ENCODE measurements at places on chromosomes 7 and 10.
A peak's percentile ranks its signal among the peaks of the same experiment; 100 is the strongest.

DNA sequence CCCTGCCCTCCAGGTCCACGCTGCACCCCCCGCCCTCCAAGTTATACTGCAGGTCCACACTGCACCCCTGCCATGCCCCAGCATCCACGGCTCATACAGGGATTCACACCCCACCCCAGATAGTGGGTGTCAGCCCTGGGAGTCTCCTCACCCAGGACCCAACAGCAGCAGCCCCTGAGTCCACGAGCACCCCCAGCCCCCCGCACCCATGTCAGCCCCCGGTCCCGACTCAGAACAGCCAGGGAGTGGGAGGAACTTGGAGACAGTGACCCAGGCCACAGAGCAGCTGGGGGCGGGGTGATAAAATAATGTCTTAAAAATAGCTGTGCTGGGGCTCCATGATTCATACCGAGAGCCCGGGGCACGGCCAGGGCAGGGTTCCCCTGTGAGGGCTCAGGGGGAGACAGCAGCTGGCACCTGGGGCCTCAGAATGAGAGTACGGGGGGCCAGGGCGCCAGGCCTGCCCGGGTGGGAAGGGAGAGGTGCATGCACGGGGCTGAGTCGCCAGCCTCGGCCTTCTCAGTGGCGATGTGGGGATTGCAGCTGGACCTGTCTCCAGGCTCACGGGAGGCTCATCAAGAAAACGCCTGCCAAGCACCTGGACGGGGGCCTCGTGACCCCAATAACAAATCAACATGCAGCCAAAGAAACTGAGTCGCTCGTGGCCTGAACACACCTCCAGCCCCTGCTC lies 29.8 kb downstream of the ADAP1 start:
- no peak for DNase-seq

- no peak for DNase-seq
These were observed 26.9 kb upstream of the EPHB6 start for GRCh38 chr7:142827951-142828500.

DNA sequence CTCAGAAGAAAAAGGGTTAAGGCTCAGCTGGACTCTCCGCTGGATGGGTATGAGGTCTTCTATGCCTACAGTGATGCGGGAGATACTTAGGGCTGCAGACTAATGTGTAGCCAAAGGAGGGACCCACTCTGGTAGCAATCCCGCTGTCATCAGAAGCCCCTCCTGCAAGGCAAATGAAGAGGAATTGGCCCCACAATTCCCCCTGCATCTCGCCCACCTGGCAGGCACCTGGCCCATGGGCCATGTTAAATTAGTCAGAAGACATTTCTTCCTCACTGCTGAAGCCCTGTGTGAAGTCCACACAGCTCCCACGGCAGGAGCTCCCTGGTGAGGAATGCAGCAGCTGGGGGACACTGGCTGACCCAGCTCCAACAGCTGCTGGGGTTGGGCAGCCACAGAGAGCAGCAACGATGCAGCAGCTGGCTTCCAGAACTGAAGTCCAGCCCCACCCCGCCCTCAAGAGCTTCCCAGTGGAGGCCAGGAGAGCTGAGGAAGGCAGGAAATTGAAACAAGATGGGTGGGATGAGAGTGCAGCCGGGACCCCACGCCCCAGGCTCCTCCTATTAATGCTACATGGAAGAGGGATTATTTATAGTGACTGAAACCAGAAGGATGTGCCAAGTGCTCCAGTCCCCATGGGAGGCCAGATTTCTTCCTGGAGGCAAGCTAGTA lies 5.5 kb downstream of the VSTM4 start:
- no peak for DNase-seq

- DNase-seq = no peak
These were observed 1.9 kb upstream of the NEBL start for GRCh38 chr10:20898866-20899535.

- no peak for DNase-seq
These were observed 566.8 kb downstream of the SH2D4B start for GRCh38 chr10:81104494-81104893.

DNA sequence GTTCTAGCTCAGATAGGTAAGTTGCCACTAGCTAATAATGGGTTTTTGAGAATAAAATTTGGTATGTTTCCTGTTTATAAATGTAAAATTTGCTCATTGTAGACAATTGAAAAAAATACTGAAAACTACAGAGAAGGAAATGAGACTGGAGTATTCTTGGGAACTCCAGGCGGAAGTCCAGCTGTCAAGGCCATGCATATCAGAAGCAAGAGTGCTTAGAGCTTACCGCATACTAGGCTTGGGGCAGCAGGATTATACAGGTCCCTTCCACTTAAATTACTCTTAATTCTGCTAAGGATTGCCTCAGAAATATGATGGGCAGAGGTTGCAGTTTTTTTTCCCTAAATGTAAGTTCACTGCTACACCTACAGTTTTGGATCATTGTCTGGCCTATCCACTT lies 26.6 kb downstream of the UMAD1 start:
- DNase-seq = no peak

GRCh38 chr10:133401981-133402725 lies 8.2 kb downstream of the MTG1 start:
- no peak for DNase-seq

DNA sequence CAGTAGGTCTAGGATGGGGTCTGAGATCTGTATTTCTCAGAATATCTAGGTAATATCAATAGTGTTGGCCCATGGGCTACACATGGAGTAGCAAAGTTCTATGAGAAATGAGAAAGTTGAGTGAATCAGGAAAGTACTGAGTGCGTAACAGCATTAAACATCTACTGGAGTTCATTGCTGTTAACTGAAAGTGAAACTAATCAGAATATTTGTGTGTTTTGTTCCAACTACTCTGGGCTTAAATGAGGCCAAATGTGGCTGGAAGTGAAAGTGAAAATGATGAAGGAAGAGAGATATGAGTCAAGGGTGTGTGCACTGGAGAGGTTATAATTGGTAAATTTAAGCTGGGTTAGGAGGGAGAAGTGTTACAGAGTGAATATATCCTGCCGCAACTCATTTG lies 46.5 kb downstream of the TMEM106B start:
- DNase-seq = no peak

- DNase-seq = no peak
These were observed 834.3 kb upstream of the C7orf33 start for GRCh38 chr7:147756300-147756699.

DNA sequence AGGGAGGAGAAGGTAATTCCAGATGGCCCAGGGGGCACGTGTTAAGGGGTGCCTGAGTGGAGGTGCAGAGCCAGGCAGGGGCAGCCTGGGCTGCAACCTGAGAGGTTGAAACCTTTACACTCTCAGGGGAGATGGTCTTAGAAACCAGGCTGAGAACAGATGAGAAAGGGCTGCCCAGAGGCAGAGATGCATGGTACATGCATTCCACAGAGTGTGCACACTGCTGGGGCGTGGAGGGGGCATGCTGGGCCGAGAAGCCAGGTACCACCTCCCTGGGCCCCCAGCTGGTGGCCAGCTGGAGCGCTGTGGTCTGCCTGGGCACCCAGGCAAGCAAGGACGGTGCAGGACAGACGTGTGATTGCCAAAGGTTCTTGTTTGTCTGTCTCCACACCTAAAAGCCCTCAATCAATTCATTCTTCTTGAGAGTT lies 14.1 kb upstream of the CSGALNACT2 start:
- DNase-seq = peak; percentile 8

DNA sequence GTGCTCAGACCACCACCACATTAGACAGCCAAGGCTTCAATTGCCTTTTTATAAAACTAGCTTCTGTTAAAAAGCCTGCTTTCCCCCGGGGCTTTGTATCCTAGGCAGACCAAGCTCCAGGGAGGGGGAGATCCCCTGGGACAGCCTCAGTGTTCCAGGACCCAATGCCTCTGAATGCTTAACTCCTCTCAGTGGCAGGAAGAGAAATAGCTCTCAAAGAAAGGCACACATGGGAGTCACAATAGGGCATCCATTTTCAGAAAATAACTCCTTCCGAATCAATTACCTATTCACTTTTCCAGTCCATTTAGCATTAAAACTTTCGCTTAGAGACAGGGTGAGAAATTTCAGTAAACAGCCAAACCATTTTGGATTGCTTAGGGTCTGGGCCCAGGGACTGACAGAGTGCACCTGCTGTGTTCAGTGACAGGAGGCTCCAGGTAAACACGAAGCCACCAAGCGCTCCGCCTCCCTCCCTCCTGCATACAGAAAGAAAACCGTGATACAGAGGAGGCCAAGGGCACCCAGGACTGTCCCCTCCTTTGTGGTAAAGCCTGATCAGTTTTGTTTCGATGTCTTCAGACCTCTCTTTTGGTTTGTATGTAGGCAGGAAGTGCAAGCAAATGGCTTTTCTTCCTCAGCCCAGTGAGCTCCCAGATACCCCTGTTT lies 599.7 kb downstream of the KCNMA1 start:
- no peak for DNase-seq

DNA sequence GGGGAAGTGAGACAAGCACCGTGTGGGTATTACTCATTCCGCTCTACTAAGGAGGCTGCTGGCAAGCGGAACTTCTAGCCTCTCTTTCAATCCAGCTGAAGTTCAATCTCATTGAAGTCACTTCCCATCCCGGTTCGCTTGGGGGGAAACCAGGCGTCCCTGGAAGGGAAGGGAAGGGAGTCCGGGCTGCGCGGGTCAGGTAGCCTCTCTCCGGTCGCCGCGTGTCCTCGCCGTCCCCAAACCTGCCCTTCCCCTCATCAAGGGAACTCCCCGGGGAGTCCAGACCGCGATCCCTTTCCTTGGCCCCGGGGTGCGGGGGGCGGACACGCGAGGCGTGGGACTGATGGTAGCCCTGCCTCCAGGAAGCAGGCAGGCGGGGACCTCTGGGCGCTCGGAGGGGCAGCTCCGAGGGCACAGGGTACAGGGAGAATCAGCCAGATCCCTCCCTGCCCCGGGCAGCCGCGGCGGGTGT lies 598 bp upstream of the ZEB1 start:
- no peak for DNase-seq

- no peak for DNase-seq
These were observed 20.4 kb downstream of the PPA1 start for GRCh38 chr10:70212879-70213278.

- DNase-seq = no peak
These were observed 154.3 kb downstream of the SEMA3E start for GRCh38 chr7:83494683-83495082.

GRCh38 chr10:3622845-3623621 lies 162.0 kb downstream of the KLF6 start:
- no peak for DNase-seq

DNA sequence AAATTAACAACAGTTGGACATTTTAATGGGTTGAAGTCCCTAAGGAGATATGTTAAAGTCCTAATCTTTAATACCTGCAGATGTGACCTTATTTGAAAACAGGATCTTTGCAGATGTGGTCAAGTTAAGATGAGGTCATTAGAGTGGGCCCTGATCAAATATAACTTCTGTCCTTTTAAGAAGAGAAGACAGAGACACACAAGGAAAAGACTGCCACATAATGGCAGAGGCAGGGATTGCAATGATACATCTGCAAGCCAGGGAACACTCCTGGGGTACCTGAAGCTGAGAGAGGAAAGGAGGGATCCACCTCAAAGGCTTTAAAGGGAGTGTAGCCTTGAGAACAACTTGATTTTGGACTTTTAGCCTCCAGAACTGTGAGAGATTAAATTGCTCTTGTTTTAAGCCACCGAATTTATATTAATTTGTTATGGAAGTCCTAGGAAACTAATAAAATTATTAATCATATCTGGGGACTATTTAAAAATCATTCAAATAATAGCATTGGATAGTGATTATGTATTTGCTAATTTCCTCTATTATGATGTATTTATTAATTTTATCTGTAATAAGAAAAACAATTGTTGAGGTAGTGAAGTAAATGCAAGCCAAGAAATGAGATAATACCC lies 700.0 kb upstream of the PCDH15 start:
- no peak for DNase-seq

- DNase-seq = no peak
These were observed 914.4 kb downstream of the PCDH15 start for GRCh38 chr10:53886325-53887300.

DNA sequence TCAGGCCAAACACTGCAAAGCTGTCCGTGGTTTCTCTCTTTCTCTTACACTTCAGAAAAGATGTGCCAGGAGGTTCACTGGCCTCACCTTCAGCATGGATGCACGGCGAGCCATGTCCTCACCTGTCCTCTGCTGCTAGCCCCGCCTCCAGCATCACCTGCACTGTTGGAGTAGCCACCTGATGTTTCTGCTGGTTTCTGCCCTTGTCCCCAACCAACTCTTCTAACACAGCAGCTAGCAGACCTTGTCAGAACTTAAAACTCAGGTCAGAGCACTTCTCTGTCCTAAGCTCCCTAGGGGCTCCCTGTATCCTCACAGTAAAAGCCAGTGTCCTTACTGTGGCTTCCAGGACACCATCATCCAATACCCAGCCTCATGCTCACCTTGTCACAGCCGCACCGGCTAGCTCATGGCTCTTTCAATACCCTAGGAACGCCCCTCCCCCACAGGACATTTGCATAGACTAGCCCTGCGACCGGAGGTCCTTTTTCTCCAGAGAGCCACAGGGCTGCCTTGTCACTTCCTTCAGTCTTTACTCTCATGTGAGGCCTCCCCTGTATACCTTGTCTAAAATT lies 15.2 kb downstream of the PALD1 start:
- no peak for DNase-seq

DNA sequence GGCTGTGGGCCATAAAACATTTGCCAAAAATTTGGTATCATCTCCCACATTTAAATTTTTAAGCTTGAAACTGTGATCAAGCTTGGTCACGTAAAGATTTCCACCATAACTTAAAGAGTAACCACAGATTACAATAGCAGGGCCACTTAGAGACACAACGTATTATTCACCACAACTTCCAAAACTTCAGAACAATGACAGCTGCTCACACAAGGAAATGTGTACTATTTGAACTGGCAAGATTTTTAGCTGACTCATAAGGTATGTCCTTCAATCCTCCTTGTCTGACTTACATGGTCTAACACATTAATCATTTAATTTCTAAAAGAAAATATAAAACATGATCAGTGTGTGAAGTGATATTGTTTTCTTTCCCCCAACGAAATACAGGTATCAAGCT lies 234.5 kb downstream of the PARD3 start:
- no peak for DNase-seq

DNA sequence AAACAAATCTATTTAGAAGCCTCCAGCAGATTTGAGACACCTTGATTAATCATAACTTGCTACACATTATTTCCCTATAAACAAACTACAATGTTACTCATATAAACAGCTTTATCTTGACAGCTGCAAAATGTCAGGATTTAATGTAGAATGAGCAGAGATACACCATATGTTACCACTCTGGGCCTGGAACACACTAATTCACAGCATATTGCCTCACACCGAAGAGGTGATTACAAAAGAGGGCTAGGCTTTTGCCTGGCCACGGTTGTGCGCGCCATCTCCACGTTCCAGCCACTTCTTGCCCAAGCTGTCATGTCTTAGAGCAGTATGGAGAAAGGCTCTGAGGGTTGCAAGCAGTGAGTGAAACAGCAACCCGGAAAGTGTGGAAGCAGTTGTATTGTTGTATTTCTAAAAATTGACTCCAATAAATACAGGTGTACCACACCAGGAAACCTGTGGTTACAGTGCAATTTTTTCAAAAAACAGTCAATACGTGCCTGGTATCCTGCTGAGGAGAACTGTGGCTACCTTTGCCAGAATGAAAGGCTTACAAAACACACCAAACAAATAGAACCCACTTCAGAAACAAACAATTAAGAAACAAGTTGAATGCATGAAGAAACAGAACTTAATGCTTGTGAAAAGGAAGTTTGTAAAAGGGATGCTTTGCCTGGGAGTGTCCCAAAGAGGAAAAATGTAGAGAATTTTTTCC lies 498.1 kb downstream of the PLXNA4 start:
- DNase-seq = no peak

GRCh38 chr7:26278770-26279169 lies 12.9 kb upstream of the SNX10 start:
- DNase-seq = no peak

- no peak for DNase-seq
These were observed 180.9 kb downstream of the FAM107B start for GRCh38 chr10:14593806-14594205.
